COLO829 (cell line): ENCODE measurements at places on chromosomes 12 and 14.

GRCh38 chr12:49294086-49294803 lies 702 bp upstream of the PRPH start:
- no peak for DNase-seq

DNA sequence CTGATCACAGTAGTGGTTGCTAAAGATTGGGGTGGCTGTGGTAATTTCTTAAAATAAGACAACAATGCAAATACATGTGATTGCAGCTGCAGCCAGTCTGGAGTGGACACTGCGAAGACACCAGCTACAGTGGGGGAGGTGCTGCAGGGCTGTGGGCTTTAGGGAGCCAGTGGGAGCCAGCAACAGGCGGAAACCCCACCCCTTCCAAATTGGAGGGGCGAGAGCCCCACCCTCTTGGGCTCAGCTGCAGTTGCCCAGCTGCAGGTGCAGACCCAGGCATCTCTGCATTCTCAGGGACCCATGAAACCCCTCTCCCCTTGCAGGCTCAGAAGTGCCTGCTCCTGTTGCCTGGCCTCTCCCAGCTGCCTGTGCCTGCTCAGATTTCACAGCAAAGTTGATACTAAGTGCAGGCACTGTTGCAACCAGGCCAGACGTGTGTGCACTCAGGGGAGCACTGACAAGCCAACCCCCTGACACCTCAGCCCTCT lies 104.8 kb downstream of the MYF5 start:
- no peak for DNase-seq

GRCh38 chr12:131553096-131553777 lies 157.7 kb upstream of the SFSWAP start:
- DNase-seq = no peak

DNA sequence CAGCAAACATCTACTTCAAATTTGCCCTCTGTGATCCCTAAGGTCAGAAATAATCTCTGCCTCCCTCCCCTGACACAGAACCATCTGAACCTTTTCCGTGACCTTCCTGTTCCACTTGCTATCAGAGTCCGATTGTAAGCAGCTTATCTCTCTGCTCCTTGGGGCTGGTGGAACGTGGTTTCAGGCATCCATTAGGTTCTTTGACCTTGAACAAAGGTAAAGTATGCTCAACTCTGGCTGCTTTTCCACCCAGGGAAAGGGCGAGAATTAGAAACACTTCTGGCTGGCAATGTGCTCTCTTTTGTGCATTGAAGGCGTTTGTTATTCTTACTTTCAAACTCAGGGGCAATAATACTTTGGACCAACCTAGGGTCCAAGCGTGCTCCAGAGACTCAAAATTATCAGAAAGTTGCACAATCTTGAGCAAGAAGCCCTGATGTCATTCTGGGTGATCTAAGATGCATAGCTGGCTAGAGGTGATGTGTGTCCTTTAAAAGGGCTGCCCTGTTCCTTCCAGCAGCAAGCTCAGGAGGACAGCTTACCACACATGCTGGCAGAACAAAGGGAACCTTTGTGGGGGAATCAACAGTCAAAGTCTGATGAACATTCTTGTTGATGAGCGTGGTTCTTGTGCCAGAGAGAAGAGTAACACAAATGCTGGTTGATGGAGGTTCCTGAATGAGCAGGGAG lies 29.8 kb downstream of the ADGRD1 start:
- peak; percentile 89 for DNase-seq

GRCh38 chr12:125015680-125016310 lies 22.4 kb downstream of the BRI3BP start:
- peak; percentile 91 for DNase-seq

GRCh38 chr14:103158688-103159087 lies 35.4 kb downstream of the TNFAIP2 start:
- no peak for DNase-seq

- no peak for DNase-seq
Observed at GRCh38 chr12:15580431-15580830, 208.8 kb downstream of the EPS8 start.

DNA sequence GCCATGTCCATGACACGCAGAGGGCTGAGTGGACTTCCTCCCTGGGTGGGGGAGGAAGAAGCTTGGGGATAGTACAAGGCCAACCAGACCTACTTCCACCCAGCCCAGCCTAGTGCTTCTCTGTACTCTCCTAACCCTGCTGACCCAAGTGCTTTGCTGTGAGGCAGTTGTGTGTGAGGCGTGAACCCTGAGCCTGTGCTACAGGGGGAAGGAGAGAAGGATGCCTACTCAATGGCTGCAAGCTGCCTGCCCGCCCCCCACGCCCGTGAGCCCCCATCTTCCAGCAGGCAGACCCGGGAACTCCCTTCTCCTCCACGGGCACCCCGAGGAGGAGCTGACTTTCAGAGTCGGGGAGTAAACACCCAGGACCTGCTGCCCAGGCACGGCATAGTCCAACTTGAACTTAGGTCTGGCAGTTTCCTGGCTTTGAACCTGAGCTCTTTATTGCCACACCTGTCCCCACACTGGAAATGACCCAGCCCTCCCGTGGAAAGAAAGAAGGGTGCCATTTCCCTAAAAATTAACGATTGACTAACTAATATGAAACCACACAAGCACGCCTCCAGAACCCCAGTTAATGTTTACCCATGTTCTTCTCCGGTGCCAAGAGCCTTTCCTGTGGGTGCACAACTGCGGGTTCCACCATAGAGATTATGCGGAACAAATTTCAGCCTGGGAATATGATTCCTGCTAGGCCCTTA lies 10.8 kb downstream of the ALDH2 start:
- no peak for DNase-seq

DNA sequence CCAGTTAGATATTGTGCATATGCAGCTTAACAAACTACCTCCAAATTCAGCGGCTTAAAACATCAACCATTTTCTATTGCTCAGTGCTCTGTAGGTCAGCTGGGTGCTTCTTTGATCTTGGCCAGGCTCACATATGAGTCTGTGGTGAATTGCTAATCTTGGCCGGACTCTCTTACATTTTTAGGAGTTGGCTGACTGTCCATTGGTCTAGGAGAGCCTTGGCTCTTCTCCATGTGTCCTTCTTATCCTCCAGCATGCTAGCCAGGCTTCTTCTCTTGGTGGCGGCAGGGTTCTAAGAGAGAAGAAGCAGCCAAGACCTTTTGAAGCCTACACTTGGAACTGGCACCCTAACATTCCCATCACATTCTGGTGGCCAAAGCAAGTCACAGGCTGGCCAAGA lies 174.3 kb upstream of the PWP1 start:
- no peak for DNase-seq

DNA sequence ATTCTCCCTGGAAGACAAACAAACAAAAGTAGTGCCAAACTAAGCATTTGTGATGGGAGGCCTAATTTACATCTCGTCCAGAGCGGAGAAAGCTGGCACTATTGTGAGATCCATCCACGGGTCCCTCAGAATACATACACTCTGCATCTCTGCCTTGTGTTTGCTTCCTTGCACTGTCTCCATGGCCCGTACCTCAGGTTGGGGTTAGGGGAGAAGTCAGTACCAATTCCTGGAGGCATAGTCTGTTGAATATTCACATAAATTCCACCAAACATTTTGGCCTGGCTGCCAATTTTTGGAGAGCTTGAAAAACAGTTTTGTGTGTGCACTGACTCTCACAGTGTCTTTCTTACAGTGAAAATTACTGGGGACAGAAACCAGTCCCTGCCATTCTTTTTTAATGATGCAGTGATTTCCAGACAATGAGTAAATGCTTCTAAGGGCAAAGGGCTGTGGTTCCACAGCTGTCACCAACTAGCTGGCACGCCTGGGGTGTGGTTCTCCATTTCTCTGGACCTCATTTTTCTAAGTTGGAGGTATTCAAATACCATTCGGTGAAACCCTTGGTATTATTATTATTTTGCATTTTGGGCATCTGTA lies 119.7 kb upstream of the HIF1A start:
- DNase-seq = no peak

GRCh38 chr12:6644257-6644596 lies 3.0 kb downstream of the ACRBP start:
- no peak for DNase-seq

GRCh38 chr12:31465002-31465401 lies 125.9 kb downstream of the DENND5B start:
- no peak for DNase-seq

DNA sequence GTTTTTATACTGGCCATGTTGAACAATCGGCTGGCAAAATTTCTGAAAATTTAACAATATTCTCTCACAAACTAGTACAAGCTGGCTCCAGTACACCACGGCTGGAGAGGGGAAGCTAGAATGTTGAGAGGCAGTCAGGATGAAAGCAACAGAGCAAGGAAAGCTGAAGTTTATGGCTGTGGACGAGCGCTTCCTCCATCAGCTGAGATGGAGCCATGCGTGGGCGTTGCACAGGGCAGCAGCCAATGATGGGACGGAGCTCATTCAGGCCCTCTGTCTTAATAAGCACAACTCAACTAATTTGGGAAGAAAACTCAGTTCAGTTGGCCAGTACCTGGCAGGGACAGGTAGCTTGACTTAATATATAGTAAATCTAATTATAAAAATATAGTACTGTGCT lies 14.1 kb upstream of the DCP1B start:
- no peak for DNase-seq

DNA sequence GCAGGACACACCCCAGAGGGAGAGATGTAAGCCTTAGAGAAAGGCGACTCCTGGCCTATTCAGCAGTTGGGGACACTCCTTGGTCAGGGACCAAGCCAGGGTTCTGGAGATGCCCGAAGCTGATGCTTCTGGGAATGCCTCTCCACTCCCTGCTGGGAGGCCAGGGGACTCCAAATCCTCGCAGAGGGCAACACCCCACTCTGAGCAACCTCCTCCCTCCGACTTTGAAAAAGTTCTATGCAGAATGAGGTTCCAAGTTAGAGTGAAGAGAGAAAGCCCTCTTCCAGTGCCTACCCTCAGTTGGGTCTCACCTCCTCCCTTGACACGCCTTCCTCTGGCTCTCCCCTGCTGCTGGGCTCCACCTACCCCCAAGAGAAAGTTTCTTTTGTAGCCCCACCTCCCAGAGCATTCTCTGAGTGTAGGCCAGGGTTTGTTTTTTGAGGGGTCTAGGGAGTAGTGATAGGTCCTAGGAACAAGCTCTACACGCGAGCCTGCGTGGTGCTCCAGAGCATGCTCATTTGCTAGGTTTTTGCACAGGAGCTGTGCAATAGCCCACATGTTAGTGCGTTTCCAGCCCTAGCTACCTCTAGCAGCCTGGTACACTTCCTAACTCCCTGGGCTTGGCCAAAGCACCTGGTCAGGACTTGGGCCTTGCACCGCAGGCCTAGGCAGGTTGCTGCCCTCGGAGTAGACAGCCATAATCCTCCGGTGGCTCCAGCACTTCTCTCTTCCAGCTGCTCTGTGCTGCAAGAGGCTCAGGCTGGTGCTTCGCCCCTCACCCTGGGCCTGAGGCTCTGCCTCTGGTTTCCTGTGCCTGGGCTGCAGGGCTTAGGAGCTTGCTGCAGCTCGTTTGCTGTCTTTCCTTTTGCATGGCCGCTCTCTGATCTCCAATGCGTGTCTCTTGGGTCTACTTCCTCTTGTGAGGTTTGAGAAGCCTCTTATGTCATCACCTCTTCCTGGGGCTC lies 590 bp upstream of the CEBPE start:
- no peak for DNase-seq

DNA sequence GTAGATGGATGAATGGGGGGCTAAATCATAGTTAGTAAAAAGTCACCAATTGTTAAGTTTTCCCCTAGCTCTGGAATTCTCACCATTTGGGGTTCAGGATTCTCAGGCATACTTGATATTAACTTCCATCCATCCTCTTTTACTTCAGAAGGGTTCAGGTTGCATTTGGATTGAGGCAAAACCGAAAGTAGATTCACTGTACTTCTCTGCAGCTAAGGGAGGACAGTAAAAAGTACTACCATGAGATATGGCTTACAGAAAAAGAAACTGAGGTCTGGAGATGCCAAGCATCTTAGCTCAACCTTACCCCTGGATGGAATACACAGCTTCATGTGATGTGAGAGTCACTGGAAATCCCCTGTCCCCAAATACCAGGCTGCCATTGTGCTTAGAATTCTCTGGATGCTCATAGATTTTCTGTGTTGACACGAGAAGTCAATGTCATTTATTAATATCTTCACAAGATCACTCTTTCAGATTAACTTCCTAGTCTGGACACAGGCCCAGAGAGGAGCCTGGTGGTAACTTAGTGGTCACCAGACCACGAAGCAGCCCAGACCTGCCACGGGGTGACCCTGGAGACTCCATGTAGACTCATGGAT lies 87.1 kb downstream of the SSPN start:
- DNase-seq = no peak

DNA sequence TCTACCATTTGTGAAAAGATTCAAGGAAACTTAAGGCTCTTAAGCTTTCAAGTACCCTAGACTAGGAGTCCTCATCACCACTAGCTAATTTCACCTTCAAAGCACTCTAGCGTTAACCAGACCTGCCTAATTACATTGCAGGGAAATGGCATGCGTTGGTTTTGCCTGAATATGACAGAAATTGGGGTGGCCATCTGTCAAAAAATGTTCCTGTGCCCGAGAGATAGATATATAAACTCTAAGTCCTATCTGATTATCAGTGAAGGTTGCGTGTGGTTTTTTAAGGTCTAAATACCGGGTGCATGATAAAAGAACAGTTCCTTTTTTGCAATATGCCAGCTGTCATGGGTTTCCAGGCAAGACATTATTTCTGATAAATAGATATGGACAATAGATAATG lies 48.3 kb downstream of the SPRING1 start:
- no peak for DNase-seq

DNA sequence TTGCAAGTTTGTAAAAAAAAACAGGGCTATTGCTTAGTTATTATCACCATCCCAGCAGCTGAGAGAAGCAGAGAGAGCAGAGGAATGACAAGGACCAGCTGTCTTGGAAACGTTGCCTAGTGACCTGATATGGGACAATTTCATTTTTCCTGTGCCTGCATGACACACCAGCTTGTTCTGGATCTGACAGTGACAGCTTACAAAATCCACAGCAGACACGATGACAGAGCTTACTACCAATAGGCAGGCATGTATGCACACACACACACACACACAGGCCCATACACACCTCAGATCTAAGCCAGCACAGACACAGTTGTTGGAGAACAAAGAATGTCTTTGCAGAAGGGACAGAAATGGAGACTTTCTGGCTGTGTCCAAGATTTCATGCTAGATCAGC lies 25.4 kb downstream of the HSPB8 start:
- DNase-seq = no peak

DNA sequence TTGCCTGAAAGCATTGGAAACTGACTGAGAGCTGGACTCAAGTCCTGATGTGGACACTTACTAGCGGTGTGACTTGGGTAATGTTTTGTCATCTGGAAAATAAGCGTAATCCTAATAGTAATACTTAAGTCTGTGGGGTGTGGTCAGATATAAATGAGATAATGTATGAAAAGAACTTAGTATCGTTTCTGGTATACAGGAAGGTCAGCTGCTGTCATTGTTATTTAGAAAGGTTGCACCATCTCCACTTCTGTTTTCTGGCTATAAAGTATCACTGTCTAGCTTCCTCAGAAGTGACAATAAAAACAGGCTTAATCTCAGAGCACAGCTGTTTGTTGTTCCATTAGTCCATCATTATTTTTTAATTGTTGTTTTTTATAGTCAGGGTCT lies 34.1 kb upstream of the TUBA1C start:
- DNase-seq = no peak

- no peak for DNase-seq
Observed at GRCh38 chr14:50551877-50552276, 8.1 kb upstream of the ATL1 start.
